ENCODE measurements at places on chromosomes 3 and 15.

DNA sequence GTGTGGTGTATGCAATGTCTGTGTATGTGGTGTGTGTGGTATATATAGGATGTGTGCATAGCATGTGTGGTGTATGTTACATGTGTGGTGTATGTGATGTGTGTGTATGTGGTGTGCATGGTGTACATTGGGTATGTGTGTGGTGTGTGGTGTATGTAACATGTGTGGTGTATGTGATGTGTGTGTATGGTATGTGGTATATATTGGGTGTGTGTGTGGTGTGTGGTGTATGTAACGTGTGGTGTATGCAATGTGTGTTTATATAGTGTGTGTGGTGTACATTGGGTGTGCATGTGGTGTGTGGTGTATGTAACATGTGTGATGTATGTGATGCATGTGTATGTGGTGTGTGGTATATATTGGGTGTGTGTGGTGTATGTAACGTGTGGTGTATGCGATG, 41.9 kb downstream of the ARRDC4 start:
- no peak for DNase-seq

DNA sequence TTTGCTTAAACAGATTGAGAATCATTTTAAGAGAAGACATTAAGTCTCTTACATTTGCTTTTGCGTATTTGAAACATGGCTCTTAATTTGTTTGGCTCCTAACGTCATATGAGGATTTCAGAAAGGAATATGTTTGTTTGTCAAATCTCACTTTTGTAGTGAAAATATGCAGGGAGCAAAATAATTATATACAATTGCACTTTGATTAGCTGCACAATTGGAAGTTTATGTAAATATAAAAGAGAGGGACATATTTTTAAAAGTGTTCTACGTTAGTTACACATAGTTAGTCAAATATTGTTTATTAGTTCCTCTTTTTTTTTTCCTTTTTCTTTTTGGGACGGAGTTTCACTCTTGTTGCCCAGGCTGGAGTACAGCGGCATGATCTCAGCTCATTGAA, 42.7 kb upstream of the GOLIM4 start:
- DNase-seq, result no peak

DNA sequence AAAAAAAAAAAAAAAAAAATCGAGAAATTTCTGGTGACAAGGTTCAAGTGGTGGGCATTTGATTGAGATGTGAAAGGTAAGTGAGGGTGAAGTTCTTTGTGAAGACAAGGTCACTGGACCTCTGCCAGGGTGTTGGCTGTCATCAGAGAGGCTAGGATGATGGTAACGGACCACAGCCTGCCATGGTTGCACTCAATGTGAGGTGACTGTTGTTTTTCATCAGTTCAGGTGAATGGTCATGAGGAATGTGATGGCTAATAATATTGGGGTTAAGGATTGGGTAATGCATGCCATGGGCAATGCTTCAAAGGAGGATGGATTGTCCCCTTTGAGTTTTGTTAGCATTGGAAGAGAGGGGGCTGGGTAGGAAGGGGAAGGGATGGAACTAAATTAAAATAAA, 4.3 kb upstream of the ALPK3 start:
- peak; percentile 83 for DNase-seq

- no peak for DNase-seq
These were observed 67.9 kb downstream of the IQCH start for GRCh38 chr15:67322481-67322880.

- no peak for DNase-seq
These were observed 36.5 kb upstream of the KLHL6 start for GRCh38 chr3:183591881-183592521.

DNA sequence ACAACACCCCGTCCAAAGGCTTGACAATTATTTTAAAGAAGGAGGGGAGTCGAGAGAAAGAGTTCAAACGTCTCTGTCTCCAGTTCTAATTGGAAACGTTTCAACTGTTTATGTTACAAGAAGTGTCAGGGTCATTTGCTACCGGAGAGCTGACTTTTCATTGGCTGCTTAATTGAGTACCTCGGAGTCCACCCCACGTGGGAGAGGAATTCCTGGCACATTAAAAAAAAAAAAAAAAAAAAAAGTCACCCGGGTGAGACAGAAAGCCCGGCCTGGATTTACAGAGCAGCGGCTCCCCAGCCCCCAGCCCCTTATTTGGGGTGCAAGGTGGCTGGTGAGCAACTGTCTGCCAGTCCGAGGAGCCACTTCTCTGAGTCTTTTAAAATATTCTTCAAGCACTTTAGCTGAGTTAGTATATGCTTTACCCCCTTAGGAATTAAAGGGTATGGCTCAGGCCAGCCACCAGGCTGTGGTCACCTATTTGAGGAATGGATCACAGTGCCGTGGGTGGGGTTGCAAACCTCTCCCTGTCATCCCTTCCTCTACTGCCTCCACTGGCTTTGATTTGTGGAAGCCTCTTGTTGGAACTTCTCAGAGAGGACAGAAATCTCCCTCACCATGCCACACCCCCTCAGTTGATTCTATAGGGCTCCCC, 3.9 kb upstream of the TLE3 start:
- peak; percentile 81 for DNase-seq

GRCh38 chr3:37115446-37115845, 58.9 kb downstream of the LRRFIP2 start:
- DNase-seq, result peak; percentile 46

DNA sequence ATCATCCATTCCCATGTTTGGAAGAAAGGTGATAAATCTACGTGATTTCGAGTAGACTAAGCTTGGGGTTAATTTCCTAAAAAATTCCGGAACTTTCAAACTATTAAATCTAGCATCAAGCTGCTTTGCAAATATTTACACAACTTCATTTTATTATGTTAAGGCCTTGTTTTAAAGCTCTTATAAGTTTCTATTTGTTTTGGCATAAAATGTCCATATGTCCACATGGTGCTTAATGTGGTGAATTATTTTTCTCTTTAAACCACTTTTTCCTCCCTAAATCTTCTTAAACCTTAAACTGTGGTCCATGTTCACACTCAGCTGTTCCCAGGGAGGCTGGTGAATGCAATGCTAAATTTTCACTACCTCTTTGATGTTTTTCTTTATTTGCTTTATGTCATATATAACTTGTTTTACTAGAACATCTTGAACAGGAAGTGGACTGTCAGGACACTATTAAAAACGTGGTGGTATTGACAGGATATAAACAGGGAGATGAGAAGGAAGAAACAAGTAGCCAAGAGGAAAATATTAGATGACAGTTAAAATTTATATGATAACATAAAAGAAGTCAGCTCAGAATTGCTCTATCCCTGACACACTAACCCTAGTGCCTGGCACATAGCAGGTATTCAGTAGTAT, 72.5 kb upstream of the AGTR1 start:
- no peak for DNase-seq

DNA sequence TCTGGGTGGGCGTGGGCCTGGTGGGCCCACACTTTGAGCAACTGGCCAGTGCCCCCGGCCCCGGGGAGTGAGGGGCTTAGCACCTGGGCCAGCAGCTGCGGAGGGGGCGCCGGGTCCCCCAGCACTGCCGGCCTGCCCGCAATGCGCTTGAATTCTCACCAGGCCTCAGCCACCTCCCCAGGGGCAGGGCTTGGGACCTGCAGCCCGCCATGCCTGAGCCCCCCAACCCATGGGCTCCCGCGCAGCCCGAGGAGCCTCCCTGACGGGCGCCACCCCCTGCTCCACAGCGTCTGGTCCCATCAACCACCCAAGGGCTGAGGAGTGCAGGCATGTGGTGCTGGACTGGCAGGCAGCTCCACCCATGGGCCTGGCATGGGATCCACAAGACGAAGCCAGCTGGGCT, 484.3 kb downstream of the UNC13C start:
- no peak for DNase-seq
